GM23248 (cell line): ENCODE measurements at places on chromosomes 6 and 20.

DNA sequence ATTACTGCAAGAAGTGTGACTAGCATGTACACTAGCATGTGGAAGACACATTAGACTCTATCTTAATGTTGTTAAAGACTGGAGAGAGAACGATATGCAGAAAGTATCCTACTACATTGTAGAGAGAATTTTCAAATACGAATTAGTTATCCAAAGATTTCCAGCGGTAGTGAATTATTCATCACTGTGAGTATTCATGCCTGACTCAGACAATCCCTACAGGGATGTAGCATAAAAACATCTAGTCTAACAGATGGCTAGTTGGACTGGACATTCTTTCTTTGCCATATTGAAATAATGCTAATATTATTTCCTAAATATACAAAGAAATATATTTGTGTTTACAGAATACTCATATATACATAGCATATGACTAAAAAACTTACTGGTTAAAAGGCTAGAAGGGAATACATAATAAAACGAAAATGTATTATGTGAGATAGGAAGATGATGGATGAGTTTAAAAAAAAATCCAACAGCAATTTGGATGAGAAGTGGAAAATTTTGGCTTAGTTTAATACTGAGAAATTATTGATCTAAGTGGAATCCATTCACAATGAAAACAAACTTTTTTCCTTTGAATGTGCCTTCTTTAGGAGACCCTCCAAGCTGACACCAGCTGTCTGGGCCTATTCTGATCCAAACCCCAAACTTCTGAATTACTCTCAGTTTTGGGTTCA, 580.7 kb downstream of the RFPL4B start:
- DNase-seq = peak; percentile 54

- DNase-seq = no peak
Observed at GRCh38 chr20:25187220-25187619, 8.3 kb upstream of the ENTPD6 start.

DNA sequence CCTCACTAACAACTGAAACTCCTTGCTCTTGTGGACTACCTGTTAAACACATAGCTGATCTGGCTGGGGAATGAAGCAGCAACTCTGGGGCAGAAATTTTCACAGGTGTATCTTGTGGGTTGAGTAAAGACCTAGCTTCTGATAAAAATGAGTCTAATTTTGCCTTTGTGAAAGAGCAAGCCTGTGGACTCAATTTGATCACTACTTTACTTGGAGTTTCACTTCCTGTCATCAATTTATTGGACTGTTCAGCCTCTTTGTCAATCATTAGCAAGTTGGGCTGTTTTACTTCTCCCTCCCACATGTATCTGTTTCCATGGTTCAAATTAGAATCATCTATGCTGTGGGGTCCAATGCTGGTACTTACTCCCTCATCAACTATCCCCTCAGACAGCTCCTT, 29.6 kb upstream of the CRIP3 start:
- no peak for DNase-seq

GRCh38 chr6:85685713-85686112, 43.0 kb upstream of the SYNCRIP start:
- no peak for DNase-seq

DNA sequence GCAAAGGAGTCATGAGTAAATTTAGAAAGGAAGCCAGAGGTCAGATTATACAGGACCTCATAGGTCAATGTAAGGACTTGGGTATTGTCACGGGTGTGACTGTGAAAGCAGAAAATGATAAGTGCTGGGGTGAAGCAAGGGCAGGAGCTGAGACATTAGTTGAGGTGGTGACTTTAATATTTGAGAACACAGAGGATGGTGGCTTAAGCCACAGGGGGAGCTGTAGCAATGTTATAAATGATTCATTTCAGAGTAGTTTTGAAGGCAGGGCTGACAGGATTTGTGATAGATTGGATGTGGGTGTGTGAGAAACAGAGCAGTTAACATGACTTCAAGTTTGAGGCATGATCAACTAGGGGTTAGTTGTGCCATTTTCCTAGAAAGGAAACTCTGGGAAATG, 659.9 kb downstream of the EPM2A start:
- DNase-seq = no peak

DNA sequence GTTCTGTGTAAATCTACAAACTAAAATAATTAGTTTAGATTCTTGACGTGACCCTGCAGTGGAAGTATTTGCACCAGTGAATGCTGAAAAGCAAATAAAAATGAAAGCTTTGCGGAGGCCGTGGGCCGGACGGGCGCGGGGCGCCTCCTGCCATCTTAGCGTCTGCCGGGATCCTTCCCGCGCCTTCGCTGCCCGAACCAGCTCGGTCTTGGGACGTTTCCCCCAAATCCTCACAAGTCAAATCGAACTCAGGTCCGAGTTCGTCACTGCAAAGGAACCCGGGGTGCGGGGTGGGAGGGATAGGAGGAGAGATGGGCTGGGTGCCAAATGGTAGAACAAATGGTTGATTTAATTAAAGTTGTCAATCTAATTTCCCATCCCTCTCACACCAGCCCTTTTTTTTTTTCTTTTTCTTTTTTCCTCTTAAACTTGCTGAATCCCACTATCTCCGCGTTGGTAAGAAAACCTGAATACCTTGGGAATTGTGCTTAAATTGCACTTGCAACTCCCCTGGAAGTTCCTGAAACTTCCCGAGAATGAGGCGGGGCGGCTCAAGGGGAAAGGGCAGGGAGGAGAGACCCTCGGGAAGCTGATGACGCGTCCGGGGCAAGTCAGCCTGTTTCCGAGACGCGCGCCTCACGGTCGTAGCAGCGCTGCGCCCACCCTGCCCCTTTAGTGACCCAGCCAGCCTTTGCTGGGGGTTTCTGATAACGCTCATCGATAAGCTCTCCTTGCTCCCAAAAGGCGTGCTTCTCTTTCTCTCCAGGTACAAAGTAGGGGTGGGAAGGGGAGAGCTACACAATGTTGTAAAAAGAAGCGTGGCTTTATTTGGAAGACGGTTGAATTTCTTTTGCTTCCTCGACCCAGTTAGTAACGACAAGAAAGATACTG, 1.8 kb downstream of the GJA1 start:
- DNase-seq = peak; percentile 73

DNA sequence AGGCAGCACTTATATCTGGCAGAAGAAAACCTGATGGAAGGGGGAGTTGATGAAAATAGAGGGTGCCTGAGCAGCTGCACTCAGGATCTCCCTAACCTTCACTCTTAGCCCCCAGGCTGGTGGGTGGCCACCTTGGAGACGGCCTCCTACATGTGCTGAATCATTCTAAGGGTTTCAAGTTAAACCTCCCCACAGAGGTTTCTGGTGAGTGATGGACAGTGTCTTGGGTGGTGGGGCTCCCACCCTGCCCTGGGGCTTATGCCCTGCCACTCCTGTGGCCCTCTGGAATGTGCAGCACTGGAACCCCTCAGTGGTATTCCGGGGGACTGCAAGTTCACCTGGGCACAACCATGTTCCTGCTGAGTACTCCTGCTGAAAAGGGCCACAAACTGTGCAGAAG, 357.2 kb downstream of the CD83 start:
- no peak for DNase-seq
